A549 treated with RU486 at 1 μM for 4 hours (cell line): ENCODE measurements at places on chromosomes 5 and 9. TPM values are rescaled to one million over a fixed set of nuclear protein-coding genes. Genes with fewer than 3 reads are reported as not detected.

The ANXA2R gene
- total RNA-seq = 1.9 to 3.0 TPM (median 2.2 TPM) in 5 replicates

The ZNF354C gene
- 0.53 to 0.85 TPM (median 0.69 TPM) in 5 replicates for total RNA-seq

The STK32A gene
- total RNA-seq = 0.18 to 0.39 TPM (median 0.34 TPM) in 5 replicates

The SPAAR gene
- total RNA-seq = not detected in 5 replicates

The MLANA gene
- total RNA-seq = not detected in 5 replicates

The PCDHA10 gene
- 0.01 to 0.05 TPM in 2 of 5 replicates, not detected in the others for total RNA-seq

The AHRR gene
- 2.5 to 3.8 TPM (median 2.8 TPM) in 5 replicates for total RNA-seq

The LRRC70 gene
- 0.11 to 0.59 TPM (median 0.21 TPM) in 3 of 5 replicates, not detected in the others for total RNA-seq

The ENTREP1 gene
- 0.28 to 0.71 TPM (median 0.49 TPM) in 5 replicates for total RNA-seq

The CACNA1B gene
- total RNA-seq = 0.02 to 0.08 TPM (median 0.05 TPM) in 5 replicates

The GDNF gene
- 0.11 to 0.14 TPM in 2 of 5 replicates, not detected in the others for total RNA-seq

The CDC25C gene
- total RNA-seq = 10.7 to 12.9 TPM (median 11.2 TPM) in 5 replicates

The FOXI1 gene
- total RNA-seq = not detected in 5 replicates

The TAF11L5 gene
- total RNA-seq = not detected in 5 replicates

The ECSCR gene
- total RNA-seq = not detected in 5 replicates

The CTSV gene
- total RNA-seq = 10.4 to 14.9 TPM (median 12.9 TPM) in 5 replicates

The FBN2 gene
- 11.8 to 18.5 TPM (median 17.3 TPM) in 5 replicates for total RNA-seq

The MELK gene
- 57.1 to 85.5 TPM (median 75.8 TPM) in 5 replicates for total RNA-seq

The FLT4 gene
- 1.7 to 3.4 TPM (median 2.5 TPM) in 5 replicates for total RNA-seq

The NEURL1B gene
- 2.1 to 3.5 TPM (median 2.7 TPM) in 5 replicates for total RNA-seq

The BTNL9 gene
- 0.57 to 1.3 TPM (median 0.74 TPM) in 5 replicates for total RNA-seq

The IFNA2 gene
- not detected in 5 replicates for total RNA-seq

The NPR2 gene
- 4.4 to 6.3 TPM (median 5.8 TPM) in 5 replicates for total RNA-seq

The TICAM2 gene
- 0.51 to 0.79 TPM (median 0.69 TPM) in 5 replicates for total RNA-seq

The BAAT gene
- 0.31 to 0.72 TPM (median 0.47 TPM) in 5 replicates for total RNA-seq

The CCNI2 gene
- total RNA-seq = 0.07 to 0.26 TPM (median 0.14 TPM) in 5 replicates

The SHISAL2B gene
- total RNA-seq = not detected in 5 replicates

The HEMGN gene
- total RNA-seq = not detected in 5 replicates

The PCDHB6 gene
- 0.85 to 1.2 TPM (median 0.92 TPM) in 5 replicates for total RNA-seq

The PLPPR1 gene
- total RNA-seq = not detected in 5 replicates

The ENTPD2 gene
- 0.31 to 1.1 TPM (median 0.91 TPM) in 5 replicates for total RNA-seq

The CRB2 gene
- 0.03 to 0.08 TPM (median 0.05 TPM) in 5 replicates for total RNA-seq

The MYMK gene
- total RNA-seq = not detected in 5 replicates

The SPATA31E1 gene
- total RNA-seq = not detected in 5 replicates

The KCNV2 gene
- not detected in 5 replicates for total RNA-seq

The LCN9 gene
- total RNA-seq = not detected in 5 replicates

The SLC34A3 gene
- total RNA-seq = 0.07 to 0.08 TPM (median 0.07 TPM) in 3 of 5 replicates, not detected in the others

The CCDC180 gene
- total RNA-seq = 0.37 to 1.2 TPM (median 0.57 TPM) in 5 replicates

The BARHL1 gene
- not detected in 5 replicates for total RNA-seq

The EDIL3 gene
- total RNA-seq = 0.15 to 0.30 TPM (median 0.23 TPM) in 5 replicates

The TLX3 gene
- not detected in 5 replicates for total RNA-seq

The DAB2IP gene
- total RNA-seq = 9.0 to 13.4 TPM (median 12.4 TPM) in 5 replicates

The TPPP gene
- 4.2 to 5.8 TPM (median 5.6 TPM) in 5 replicates for total RNA-seq

The KIF20A gene
- total RNA-seq = 42.0 to 48.1 TPM (median 47.0 TPM) in 5 replicates

The SYNPO gene
- 20.6 to 28.6 TPM (median 26.2 TPM) in 5 replicates for total RNA-seq

The DIRAS2 gene
- total RNA-seq = 0.02 TPM in 1 of 5 replicates, not detected in the others

The GARNL3 gene
- 1.6 to 3.4 TPM (median 1.8 TPM) in 5 replicates for total RNA-seq

The RNF208 gene
- total RNA-seq = 1.1 to 2.2 TPM (median 2.0 TPM) in 5 replicates
